Activated naive CD8-positive, alpha-beta T cell treated with anti-CD3 and anti-CD28 coated beads for 36 hours (primary cell): ENCODE measurements at places on chromosomes 5 and 9.

DNA sequence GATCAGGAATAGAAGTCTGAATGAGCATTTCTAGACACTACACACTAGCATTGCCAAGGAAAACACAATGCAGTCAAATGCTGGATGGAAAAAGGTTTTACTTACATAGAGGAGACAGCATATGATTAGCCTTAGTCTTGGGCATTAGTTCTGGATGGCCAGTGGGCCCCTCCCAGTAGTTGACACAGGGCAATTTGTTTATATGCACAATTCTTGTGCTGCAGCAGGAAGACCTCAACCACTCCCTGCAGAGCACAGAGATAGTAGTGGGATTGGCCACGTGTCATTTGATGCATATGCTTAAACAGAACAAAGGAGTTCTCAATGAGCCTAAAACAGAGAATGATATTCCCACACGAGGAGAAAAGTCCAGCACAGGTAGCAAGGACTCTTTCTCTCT, 1496.2 kb upstream of the CDH6 start:
- no peaks in the 10 kb centered on the region for H3K36me3 ChIP-seq
- no peak overlapping the region for H3K27ac ChIP-seq
- DNase-seq: no peak
- H3K4me1 ChIP-seq: no peaks in the 10 kb centered on the region
- no peaks in the 10 kb centered on the region for H3K27me3 ChIP-seq
- no peak overlapping the region for H3K4me3 ChIP-seq

DNA sequence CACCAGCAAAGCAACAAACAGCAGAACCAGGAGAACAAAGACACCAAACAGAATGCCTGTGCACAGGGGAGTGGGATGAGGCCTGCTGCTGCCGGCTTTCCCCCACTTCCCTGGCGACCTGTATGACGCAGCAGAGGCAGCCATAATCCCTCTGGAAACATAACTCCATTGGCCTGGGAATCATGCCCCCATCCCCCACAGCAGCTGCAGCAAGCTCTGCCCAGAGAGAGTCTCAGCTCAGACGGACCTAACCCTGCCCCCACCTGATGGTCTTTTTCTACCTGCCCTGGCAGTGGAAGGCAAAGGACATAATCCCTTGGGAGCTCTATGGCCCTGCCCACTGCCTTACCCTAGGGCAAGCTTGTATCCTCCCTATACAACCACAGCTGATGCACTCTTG, 81.8 kb upstream of the FANCC start:
- H3K27ac ChIP-seq: no peak overlapping the region
- no peak overlapping the region for H3K4me3 ChIP-seq
- H3K27me3 ChIP-seq: peaks cover 12% of the 10 kb centered on the region
- no peak for DNase-seq
- peaks cover 3% of the 10 kb centered on the region for H3K36me3 ChIP-seq
- no peaks in the 10 kb centered on the region for H3K4me1 ChIP-seq

- no peak overlapping the region for H3K27ac ChIP-seq
- H3K4me3 ChIP-seq: no peak overlapping the region
- H3K27me3 ChIP-seq: peaks cover 5% of the 10 kb centered on the region
- H3K4me1 ChIP-seq: peaks cover 3% of the 10 kb centered on the region
- DNase-seq: no peak
These were observed 620.6 kb upstream of the DAB2 start for GRCh38 chr5:40045429-40045828.

DNA sequence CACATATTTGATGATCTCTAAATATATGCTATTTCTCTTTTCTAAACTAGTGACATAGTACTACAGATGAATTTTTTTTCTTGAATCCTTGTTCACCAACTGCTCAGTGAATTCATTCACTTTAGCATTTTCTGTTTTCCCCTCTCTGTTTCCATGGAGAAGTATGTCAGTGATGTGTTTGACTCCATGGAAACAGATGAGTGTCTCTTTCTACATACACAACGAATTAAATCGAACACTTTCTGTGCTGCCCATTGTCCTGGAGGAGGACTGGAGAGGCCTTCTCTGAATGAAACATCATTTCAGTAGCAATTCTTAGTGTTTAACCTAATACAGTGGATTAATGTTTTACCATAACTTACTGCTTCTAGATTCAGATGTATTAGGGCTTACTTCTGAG, 9.5 kb downstream of the INVS start:
- H3K4me1 ChIP-seq: peaks cover 11% of the 10 kb centered on the region
- no peak overlapping the region for H3K27ac ChIP-seq
- DNase-seq: no peak

DNA sequence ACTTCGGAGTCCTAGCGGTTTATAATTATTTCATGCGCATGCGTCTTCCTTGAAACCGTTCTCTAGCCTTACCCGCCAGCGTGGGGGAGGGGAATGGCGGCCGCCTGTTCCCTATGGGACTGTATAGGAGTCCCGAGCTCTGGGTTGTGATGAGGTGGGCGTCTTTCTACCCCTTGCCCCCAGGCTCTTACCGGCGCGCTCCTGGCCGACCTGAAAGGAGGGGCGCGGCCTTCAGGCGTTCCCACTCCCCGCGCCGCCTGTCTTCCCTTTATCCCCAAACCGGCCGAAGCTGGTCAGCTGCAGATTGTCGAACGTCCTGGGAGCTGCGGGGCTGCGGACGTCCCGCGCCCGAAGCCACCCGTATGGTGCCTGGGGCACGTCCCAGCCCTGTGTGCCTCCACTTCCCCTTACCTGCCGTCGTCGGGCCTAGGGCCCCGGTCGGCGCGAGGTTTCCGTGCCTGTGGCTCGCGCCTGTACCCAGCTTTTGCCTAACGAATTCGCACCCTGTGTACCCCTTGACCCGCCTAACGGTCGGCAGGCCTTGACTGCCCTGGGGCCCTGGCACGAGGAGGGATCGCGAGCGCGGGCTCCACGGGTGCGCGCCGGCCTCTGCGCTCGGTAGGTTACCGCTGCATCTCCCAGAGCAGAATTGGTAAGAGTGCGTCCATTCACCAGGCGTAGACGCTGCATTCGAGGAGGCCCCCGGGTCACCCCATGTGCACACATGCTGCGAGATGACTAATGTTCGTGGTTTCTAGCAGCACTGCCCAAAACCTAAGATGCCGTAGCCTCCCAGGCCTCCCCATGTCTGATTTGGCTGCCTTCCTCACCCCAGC, 653 bp upstream of the HNRNPH1 start:
- H3K4me3 ChIP-seq: peak overlapping the region; percentile 95
- DNase-seq: peak; percentile 71
- H3K4me1 ChIP-seq: peaks cover 36% of the 10 kb centered on the region

DNA sequence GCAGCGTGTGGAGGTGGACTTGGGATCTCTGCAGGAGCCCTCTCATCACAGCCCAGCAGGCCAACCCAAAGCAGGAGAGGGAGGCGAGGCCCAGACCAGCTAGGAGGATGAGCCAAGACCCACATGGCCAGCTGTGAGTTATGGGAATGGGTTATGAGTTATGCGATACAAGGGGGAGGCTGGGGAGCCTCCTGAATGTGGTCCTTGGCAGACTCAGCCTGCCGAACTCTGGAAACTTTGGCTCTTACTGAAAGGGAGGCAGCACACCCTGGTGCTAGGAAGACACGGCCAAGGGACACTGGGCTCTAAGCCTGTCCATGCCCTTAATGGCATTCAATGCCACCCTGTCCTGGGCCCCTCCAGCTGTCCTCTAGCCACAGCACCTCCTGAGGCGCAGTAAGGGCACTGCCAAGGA, 7.7 kb upstream of the VAV2 start:
- no peak overlapping the region for H3K27ac ChIP-seq
- H3K4me1 ChIP-seq: no peaks in the 10 kb centered on the region
- H3K36me3 ChIP-seq: no peaks in the 10 kb centered on the region
- no peak overlapping the region for H3K4me3 ChIP-seq
- DNase-seq: no peak

DNA sequence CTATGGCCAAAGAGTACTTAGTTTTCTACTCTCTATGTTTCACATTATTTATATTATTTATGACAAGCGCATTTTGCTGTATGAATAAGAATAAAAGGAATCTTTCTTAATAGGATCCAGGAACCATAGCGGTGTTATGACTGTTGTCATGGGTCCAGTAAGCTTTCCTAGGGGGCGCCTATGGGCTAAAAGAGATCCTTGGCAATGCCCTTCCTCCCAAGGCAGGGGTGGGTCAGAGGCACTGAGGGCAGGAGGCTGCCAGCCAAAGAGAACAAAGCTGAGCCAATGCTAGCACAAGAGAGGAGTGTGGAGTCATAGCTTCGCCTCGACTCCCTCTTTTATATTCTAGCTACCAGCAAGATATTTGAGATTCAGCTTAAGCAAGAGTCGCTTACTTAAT, 98.4 kb upstream of the GNAQ start:
- no peak overlapping the region for H3K4me3 ChIP-seq
- no peak for DNase-seq
- no peaks in the 10 kb centered on the region for H3K27me3 ChIP-seq
- peaks cover 8% of the 10 kb centered on the region for H3K36me3 ChIP-seq
- H3K27ac ChIP-seq: no peak overlapping the region

DNA sequence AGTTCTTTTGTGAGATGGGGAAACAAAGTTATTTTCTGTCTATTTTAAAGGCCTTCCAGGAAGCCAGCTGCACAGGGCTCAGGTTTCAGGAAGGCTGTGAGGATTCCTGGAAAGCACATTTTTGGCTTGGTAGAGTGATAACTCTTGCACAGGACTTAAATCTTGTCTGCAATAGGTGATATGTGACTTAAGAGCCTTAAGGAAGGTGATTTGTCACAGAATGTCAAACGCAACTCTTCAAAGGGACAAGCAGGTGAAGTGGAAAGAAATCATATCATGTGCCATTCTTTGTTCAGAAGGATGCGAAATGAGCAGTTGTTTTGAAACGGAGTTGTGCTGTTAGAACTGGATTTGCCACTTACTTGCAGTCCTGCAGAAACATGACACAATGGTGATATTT, 459.3 kb downstream of the MAT2B start:
- DNase-seq: no peak
- no peak overlapping the region for H3K4me3 ChIP-seq
- no peaks in the 10 kb centered on the region for H3K4me1 ChIP-seq
- H3K27ac ChIP-seq: no peak overlapping the region
- H3K36me3 ChIP-seq: no peaks in the 10 kb centered on the region

- DNase-seq: no peak
- no peak overlapping the region for H3K27ac ChIP-seq
- H3K4me1 ChIP-seq: peaks cover 21% of the 10 kb centered on the region
- H3K4me3 ChIP-seq: no peak overlapping the region
These were observed 39.2 kb upstream of the NKD2 start for GRCh38 chr5:969408-969839.

DNA sequence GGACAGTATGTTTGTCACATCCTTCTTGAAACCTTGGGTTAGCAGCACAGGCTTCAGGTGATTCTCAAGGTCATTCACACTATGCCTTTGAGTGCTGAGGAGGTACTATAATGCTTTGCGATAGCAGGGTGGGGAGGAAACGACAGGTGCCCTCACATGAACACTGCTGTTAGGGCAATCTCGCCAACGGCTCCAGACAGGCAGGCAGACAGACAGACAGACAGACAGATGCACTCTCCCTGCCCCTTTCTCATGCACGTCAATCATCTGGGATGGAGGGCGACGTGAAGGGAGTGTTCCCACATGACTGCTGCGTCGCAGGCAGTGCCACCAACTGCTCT, 82.9 kb downstream of the RAPGEF1 start:
- no peaks in the 10 kb centered on the region for H3K27me3 ChIP-seq
- no peak overlapping the region for H3K4me3 ChIP-seq
- H3K36me3 ChIP-seq: peaks cover 11% of the 10 kb centered on the region
- H3K4me1 ChIP-seq: peaks cover 60% of the 10 kb centered on the region
- H3K27ac ChIP-seq: peak overlapping the region; percentile 92

DNA sequence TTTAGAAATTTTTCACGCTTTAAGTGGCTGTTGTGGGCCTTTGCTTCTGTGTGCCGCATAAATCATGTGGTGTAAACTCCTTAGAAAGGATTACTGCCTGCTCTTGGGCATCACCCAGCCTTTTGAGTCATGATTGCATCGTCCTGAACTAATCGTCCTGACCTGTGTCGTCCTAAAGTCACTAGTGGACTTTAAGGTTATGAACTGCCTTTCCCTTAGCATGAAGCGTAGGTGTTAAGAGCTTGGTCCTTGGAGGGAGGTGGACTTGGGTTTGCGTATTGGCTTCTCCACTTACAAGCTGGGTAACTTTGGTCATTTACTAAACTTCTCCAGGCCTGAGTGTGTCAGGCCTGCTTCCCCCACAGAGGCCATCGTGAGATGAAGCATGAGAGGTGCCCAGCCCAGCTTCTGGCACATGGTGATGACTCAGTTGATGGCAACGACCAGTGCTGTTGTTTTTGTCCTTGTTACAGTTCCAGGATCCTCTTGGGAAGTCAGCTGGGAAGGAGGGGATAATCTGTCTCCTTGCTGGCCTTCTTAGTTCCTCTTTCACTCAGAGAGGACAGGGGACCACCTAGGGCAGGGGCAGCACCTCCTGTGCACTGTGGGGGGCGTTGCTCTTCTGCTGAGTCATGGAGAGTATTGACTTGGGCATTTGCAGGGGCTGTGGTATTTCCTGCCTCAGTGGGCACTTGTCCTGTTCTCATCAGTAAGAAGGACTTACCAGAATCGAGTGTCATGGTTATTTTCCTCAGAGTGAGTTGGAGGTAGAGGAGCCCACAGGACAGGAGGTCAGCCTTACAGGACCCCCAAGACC, 54.2 kb upstream of the NCS1 start:
- no peak overlapping the region for H3K27ac ChIP-seq
- peaks cover 2% of the 10 kb centered on the region for H3K4me1 ChIP-seq
- peaks cover 9% of the 10 kb centered on the region for H3K36me3 ChIP-seq
- H3K4me3 ChIP-seq: no peak overlapping the region
- DNase-seq: no peak

DNA sequence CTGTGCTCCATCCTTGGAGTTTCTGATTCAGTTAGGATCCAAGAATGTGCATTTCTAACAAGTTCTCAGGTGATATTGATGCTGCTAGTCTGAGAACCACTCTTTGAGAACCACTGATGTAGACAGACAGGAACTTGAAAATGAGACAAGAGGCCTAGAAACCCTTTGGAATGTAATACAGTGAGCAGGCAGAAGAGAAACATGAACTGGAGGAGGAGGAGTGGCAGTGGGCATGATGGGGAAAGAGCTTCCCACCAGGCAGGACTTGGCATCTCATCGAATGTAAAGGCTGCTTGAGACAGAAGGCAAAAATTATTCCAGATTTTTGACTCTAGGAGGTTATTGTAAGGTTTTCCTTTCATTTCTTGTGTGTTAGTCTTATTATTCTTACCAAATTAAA, 295.8 kb upstream of the SGCD start:
- no peak overlapping the region for H3K4me3 ChIP-seq
- no peak overlapping the region for H3K27ac ChIP-seq
- no peaks in the 10 kb centered on the region for H3K27me3 ChIP-seq

DNA sequence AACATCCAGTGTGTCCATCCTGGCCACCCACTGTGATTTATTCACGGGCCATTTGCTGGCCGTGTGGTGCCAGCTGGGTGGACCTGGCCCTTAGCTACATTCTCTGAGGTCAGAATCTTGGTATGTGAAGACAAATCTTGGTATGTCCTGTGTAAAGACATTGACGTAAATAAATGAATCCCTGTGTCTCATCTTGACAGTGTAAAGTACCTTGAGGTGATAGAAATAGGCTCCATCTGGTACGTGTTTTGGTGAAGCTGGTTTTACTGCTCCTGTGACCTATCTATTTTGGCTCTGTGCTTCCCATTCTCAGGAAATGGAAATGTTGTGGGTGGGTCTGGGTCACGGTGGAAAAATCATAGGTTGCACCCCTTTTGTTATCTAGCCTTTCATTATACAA, 245.4 kb upstream of the ANKH start:
- no peak for DNase-seq
- no peak overlapping the region for H3K4me3 ChIP-seq
- no peaks in the 10 kb centered on the region for H3K36me3 ChIP-seq
- H3K4me1 ChIP-seq: no peaks in the 10 kb centered on the region

- no peaks in the 10 kb centered on the region for H3K27me3 ChIP-seq
- no peaks in the 10 kb centered on the region for H3K4me1 ChIP-seq
- H3K27ac ChIP-seq: no peak overlapping the region
- no peak for DNase-seq
- H3K36me3 ChIP-seq: no peaks in the 10 kb centered on the region
- no peak overlapping the region for H3K4me3 ChIP-seq
These were observed 586.3 kb downstream of the BRINP1 start for GRCh38 chr9:118782790-118783463.
